ENCODE measurements at places on chromosomes 12 and 14.

DNA sequence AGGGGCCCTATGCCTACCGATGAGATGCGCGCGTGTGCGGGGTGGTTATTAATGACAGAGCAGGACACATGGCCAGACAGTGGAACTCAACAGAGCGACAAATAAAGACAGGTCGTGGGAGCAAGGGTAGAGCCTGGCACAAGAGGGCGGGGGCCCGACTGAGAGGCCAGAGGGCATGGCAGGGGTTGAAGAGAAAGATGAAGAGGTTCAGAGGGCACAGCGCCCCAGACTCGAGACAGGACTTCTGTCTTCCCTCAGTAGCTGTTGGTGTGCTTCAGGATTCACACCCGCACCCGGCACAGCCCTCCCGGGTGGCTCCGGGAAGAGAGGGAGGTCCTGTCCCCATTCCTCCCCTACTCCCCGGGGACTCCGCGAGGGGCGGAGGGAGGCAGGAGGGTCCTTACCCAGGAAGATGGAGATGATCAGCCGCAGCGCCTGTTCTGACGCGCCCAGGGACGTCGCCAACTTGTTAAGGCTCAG lies 366 bp downstream of the LPCAT3 start:
- no peak for DNase-seq

DNA sequence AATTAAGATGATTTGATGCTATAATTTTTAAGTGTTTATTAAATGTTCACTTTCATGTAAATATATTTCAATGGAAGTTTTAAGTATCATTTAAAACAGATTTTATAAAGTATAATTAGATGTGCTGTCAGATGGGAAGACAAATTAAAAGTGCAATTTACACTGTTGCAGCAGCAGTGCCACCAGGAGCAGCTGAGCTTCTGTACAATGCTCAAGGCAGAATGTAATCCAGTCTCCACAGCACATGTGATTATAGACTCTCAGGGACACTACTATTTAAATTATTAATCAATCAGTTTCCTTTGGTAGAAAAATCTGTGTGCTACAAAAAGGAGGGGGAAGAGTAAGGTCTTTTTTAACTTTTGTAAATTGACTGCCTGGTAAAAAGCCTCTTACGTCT lies 285.7 kb upstream of the USP15 start:
- DNase-seq: no peak

GRCh38 chr14:23629832-23630396 lies 6.2 kb upstream of the DHRS2 start:
- no peak for DNase-seq

DNA sequence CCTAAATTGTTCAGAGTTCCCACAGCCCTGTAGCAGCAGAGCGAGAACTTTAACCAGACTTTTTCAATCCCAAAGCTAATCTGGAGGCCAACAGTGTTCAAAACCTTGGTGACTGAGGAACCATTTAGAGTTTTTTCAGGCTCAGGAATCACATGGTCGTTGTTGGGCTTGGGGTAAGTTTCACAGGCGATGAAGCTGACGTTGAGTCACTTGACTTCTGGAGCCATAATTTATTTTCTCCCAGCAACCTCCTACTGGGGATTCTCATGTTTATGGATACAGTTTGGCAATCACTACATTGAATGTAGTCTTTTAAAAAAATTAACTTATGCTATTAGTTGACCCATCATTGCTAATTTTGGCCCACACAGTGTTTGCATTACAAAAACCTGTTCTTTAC lies 34.5 kb downstream of the SSPN start:
- no peak for DNase-seq
